Posterior vena cava (tissue), 2 donors: ENCODE measurements at places on chromosomes 7 and 10. TPM values are rescaled to one million over a fixed set of nuclear protein-coding genes. Genes with fewer than 3 reads are reported as not detected.

The LHFPL3 gene
- total RNA-seq = not detected

The LRRTM3 gene
- total RNA-seq = not detected

DNA sequence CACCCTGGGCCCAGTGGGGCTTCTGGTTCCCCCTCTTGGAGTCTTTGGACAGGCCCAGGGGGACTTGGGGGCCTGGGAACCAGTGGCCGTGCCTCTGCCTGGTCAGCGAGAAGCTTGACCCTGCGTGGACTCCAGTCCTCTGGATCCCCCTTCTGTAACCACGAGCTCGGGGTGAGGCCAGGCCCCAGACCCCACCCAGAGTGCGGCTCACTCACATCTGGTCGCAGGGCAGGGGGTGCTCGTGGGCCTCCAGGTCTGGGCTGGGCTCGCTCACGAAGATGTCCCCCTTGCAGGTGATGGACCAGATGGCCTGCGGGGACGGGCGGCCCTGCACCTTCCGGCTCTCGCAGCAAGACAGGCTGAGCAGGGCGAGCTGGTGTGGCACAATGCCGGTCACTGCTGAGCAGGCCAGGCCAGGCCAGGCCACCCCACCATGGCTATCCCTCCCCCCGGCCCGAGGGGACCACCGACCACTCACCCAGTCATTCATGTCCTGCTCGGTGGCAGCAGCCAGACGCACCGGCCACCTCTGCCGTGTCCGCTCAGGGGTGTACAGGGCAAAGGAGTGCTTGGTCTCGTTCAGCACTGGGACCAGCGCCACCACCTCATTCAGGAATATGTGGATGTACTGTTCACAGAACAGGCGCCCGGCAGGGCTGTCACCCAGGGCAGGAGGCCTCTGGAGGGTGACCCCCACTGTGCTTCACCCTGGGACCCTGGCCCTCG is 19.7 kb downstream of the BHLHA15 start:
- DNase-seq = no peak

- DNase-seq = no peak
Measured at GRCh38 chr10:72275351-72276012, 1.8 kb downstream of the DDIT4 start.
